Heart right ventricle (tissue), 16 donors: ENCODE measurements at places on chromosomes 1 and 21. TPM values are rescaled to one million over a fixed set of nuclear protein-coding genes. Genes with fewer than 3 reads are reported as not detected.

Gene CALML6
- not detected for total RNA-seq

Gene MMEL1
- not detected for total RNA-seq

Gene FCRLB
- 0.27 TPM for total RNA-seq

Gene SLC30A2
- total RNA-seq: 8.4 TPM

Gene OR2T35
- not detected for total RNA-seq

Gene ETS2
- 33.2 TPM for total RNA-seq

- no peaks in the 10 kb centered on the region for H3K4me1 ChIP-seq
- no peak overlapping the region for H3K4me3 ChIP-seq
- DNase-seq: no peak
- H3K27ac ChIP-seq: no peak overlapping the region
- H3K27me3 ChIP-seq: no peaks in the 10 kb centered on the region
These were observed 113.2 kb downstream of the AK5 start for GRCh38 chr1:77395051-77395450.

GRCh38 chr1:209531549-209531948, 52.0 kb upstream of the CAMK1G start:
- H3K27me3 ChIP-seq: no peaks in the 10 kb centered on the region
- no peaks in the 10 kb centered on the region for H3K4me1 ChIP-seq
- no peaks in the 10 kb centered on the region for H3K36me3 ChIP-seq
- no peak overlapping the region for H3K27ac ChIP-seq

- no peak for DNase-seq
- H3K36me3 ChIP-seq: no peaks in the 10 kb centered on the region
- H3K4me1 ChIP-seq: no peaks in the 10 kb centered on the region
These were observed 104.0 kb upstream of the OLIG2 start for GRCh38 chr21:32921632-32922230.

- no peak overlapping the region for H3K4me3 ChIP-seq
- no peaks in the 10 kb centered on the region for H3K4me1 ChIP-seq
- DNase-seq: no peak
- H3K27me3 ChIP-seq: no peaks in the 10 kb centered on the region
- H3K27ac ChIP-seq: no peak overlapping the region
These were observed 24.7 kb downstream of the RGS13 start for GRCh38 chr1:192660613-192661012.

DNA sequence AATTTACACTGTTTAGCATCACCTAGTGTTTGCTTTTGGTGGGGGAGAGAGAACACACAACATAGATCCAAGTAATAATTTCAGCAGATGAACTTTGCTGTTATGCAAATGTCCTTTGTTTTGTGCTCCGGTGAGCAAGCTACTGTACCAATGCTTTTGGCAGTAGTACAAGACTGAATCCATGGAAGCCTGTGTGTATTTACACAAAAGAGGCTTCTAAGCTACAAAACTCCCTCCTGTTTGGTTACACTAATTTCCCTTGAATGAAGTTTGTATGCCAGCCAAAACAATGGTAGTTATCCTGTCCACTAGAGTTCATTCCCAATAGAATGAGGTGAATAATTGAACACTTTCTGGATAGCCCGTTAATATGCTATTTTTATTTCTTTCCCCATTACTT, 320.5 kb downstream of the KCTD3 start:
- H3K36me3 ChIP-seq: no peaks in the 10 kb centered on the region
- no peak overlapping the region for H3K4me3 ChIP-seq
- no peaks in the 10 kb centered on the region for H3K4me1 ChIP-seq
- DNase-seq: no peak
- H3K27me3 ChIP-seq: no peaks in the 10 kb centered on the region

DNA sequence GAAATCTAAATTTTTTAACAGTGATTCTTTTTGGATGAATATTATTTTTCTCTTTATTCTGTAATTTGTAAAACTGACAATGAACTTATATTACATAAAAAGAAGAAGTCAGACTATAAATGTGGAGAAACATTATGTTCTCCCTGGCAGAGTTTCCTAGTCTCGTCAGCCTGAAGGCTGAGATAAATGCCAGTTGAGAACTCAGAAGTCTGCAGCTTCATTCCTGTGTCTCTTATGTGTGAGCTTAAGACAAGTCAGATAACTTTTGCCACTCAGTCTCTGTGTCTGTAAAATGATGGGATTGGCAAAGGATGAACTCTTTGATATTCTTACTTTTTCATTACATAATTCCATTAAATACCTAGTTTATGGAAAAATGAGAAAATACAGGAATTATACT, 568.8 kb upstream of the ZRANB2 start:
- DNase-seq: no peak
- no peaks in the 10 kb centered on the region for H3K4me1 ChIP-seq
- H3K27ac ChIP-seq: no peak overlapping the region
- no peaks in the 10 kb centered on the region for H3K36me3 ChIP-seq
